GM23248 (cell line): ENCODE measurements at places on chromosomes 5 and 9.

GRCh38 chr5:73066466-73066865, 53.9 kb upstream of the TMEM171 start:
- H3K4me1 ChIP-seq = peaks cover 16% of the 10 kb centered on the region
- peak; percentile 79 for DNase-seq
- no peaks in the 10 kb centered on the region for H3K27me3 ChIP-seq
- peaks cover 25% of the 10 kb centered on the region; the same call in 1 of the 2 replicates for H3K36me3 ChIP-seq

DNA sequence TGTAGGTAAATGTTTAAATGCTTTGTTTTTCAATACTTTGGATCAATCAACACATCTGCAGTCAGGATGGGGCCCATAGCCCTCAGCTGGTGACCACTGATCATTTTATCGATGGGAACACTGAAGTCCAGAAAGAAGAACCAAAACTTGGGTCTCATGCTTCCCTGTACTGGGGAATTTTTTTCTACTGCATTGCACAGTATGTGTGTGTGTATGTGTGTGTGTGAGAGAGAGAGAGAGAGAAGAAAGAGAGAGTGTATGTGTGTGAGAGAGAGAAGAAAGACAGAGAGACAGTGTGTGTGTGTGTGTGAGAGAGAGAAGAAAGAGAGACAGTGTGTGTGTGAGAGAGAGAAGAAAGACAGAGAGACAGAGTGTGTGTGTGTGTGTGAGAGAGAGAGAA, 202.9 kb upstream of the MSX2 start:
- no peak overlapping the region for H3K4me3 ChIP-seq
- DNase-seq = no peak
- H3K4me1 ChIP-seq = no peaks in the 10 kb centered on the region
- H3K27me3 ChIP-seq = peaks cover 20% of the 10 kb centered on the region
- H3K36me3 ChIP-seq = no peaks in the 10 kb centered on the region

- H3K36me3 ChIP-seq = no peaks in the 10 kb centered on the region
- no peak overlapping the region for H3K27ac ChIP-seq
- H3K4me1 ChIP-seq = no peaks in the 10 kb centered on the region
- H3K27me3 ChIP-seq = no peaks in the 10 kb centered on the region
Measured at GRCh38 chr5:65086234-65086890, 317.6 kb downstream of the CWC27 start.

- no peaks in the 10 kb centered on the region for H3K27me3 ChIP-seq
- H3K4me1 ChIP-seq = no peaks in the 10 kb centered on the region
- H3K27ac ChIP-seq = no peak overlapping the region
- no peaks in the 10 kb centered on the region for H3K36me3 ChIP-seq
- no peak for DNase-seq
Measured at GRCh38 chr5:19745247-19745646, 242.8 kb downstream of the CDH18 start.
